NCI-H2029 (cell line): ENCODE measurements at places on chromosomes 1 and 21.
A peak's percentile ranks its signal among the peaks of the same experiment; 100 is the strongest.

DNA sequence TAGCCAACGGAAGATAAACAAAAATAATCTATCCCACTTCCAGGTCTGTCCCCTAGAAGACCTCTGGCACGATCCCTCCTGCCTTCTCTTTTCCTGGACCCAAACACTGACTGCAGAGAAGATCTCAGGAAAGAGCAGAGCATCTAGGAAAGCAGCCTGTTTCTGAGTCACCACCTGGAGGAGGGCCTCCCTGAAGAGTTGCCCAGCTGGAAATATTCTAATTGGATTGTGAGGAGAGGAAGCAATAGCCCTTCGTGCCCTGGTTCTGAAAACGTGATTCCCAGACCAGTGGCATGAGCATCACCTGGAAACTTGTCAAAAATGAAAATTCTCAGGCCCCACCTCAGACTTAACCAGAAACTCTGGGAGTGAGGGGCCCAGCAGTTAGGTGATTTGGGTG is 411.1 kb downstream of the SETD4 start:
- peak; percentile 40 for DNase-seq

- no peak for DNase-seq
Observed at GRCh38 chr1:179178183-179178582, 51.3 kb downstream of the ABL2 start.

DNA sequence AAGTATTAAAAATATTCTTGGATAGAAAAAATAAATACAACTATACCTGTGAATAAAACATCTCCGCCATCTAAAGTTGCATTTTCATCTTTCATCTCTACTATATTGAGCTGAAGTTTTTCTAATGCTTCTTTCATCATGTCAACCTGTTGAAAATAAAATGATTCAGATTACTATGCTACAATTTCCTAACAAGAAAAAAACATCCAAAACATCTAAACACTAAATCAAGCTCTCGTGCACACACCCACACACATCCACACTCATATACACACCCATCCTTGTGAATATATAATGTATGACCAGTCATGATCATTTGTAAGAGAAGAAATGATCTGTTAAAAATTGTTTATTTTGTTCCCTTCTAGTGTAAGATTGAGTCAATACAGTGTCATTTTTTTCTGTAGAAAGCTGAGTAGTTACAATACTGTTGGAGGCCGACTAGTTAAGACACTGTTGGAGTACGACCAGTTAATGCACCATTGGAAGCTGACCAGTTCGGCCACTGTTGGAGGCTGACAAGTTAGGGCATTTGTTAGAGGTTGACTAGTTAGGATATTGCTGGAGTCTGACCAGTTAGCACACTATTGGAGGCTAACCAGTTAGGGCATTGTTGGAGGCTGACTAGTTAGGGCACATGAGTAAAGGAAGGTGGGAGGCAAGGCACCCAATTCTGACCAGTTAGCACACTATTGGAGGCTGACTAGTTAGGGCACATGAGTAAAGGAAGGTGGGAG is 82.4 kb upstream of the BCL10 start:
- DNase-seq = no peak

DNA sequence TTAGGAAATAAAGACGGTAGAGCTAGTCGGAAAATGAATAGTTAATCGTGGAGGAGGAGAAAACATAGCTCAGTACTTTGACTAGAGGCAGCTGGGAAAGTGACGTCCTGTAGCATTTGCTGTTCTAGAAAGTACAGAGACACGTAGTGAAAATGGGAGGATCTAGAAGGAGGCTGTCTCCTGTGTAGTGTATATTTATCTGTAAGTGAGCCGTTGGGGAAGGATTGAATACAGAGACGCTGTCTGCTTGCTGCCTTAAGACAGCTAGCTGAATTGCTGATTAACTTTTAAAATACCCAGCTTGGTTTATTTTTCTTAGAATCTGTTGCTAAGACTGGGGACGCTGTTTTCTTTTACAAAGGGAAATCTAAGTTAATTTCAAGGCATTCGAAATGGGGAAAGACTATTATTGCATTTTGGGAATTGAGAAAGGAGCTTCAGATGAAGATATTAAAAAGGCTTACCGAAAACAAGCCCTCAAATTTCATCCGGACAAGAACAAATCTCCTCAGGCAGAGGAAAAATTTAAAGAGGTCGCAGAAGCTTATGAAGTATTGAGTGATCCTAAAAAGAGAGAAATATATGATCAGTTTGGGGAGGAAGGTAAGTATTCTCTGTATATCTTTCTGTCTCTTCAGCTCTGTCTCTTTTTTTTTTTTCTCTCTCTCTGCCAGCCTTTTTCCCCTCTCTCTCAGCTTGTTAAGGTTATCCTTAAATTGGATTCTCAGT is at the start of gene DNAJB4:
Gene DNAJB4 (plus strand): TSS at position 221 of the 729 bp plus-strand sequence. CDS start 172 bp downstream, at position 393.
- DNase-seq = no peak

DNA sequence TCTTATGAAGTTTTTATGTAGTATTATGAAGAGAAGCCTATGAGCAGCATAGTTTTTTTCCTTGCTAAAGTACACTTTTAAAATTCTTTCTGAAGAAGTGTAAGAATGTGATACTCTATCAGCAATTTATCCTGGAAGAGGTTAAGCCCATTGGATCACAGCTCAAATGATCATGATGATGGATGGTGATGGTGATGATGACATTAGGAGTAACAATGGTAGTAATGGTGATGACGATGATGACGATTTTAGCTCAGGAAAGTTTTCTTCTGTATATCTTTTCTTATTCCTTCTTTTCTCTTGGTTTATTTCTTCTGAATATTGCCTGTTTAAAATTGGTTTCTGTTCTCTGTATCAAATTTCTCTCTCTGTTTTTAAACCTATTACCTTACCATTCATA is 262.9 kb upstream of the DUSP10 start:
- no peak for DNase-seq
